ENCODE measurements at places on chromosomes 6 and 20. TPM values are rescaled to one million over a fixed set of nuclear protein-coding genes. Genes with fewer than 3 reads are reported as not detected.

SLC22A7 gene
- total RNA-seq: not detected

EPM2A gene
- 12.8 TPM for total RNA-seq

GNMT gene
- 1.2 TPM for total RNA-seq

KIFC1 gene
- 69.2 TPM for total RNA-seq

FAM209B gene
- total RNA-seq: 0.44 TPM

CLIC5 gene
- total RNA-seq: not detected

PTK7 gene
- total RNA-seq: 6.2 TPM

DNA sequence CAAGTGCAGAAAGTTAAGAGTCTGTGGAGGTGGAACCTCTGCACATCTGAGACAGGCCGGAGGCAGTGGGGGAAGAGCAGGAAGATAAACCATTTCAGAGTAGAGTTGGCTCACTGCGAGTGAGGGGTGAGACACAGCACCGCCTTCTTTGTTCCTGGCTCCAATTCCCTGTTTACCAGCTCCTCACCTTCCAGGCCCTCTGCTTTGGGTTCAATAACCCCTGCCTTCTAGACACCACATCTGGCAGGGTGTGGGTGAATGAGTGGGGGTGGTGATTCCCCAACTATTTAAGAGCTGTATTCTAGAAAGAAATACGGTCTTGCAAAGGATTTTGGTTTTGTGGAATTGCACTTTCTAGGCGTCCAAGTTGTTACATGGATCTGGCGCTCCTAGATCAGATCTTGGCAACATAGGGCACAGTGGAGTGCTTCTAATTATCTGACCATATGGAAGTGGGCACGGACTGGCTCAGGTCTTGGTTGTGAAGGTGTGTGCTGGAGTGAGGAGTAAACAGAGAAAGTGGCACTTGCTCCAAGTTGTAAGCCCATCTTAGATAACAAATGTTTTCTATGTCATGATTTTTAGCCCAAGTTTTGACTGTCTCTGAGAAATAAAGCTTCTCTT, 141.6 kb upstream of the NRN1 start:
- H3K4me3 ChIP-seq: no peak overlapping the region
- H3K36me3 ChIP-seq: no peaks in the 10 kb centered on the region
- no peak overlapping the region for H3K27ac ChIP-seq
- no peak for DNase-seq
- no peaks in the 10 kb centered on the region for H3K4me1 ChIP-seq

GRCh38 chr6:125749865-125750691, 646 bp downstream of the HEY2 start:
- DNase-seq: no peak
- peaks cover 9% of the 10 kb centered on the region for H3K4me1 ChIP-seq
- H3K27ac ChIP-seq: no peak overlapping the region
- peaks cover 6% of the 10 kb centered on the region for H3K27me3 ChIP-seq
- peak overlapping the region; percentile 71 for H3K4me3 ChIP-seq

DNA sequence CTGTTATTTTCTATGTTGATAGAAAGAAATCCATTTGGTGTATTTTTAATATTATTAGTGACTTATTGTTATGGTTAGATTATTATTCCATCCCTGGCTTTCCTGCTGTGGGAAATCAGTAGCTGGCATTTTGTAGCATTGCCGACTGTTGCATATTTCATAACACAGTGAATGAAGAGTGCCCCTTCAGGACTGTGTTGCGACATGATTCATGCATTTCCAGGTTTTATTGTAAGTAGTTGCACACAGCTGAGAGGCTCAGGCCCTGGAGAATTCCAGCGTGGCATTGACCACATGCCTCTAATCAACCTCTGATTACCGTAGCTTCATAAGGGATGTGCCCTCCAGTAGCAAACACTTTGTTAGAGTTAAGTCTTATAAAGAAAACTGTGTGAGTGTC, 263.9 kb downstream of the FARS2 start:
- H3K27ac ChIP-seq: no peak overlapping the region
- no peak for DNase-seq
- H3K27me3 ChIP-seq: no peaks in the 10 kb centered on the region
- H3K4me3 ChIP-seq: no peak overlapping the region

DNA sequence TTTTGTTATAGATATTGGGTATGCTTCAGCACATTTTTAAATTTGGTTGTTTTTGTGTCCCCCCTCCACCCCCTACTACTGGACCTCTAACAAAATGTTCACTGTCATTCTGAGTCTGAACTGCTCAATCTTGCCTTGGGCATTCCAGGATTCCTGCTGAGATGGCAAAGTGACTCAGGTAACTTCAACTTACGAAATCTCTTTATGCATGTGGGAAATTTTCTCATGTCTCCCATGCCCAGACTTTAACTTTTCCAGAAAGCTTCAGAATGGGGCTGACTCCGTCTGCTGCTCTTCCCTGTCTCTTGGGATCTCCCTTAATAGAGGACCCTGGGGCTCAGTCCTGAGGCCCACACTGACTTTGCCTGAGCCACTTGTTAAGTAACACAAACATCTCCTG, 14.0 kb downstream of the CYP39A1 start:
- H3K36me3 ChIP-seq: no peaks in the 10 kb centered on the region
- H3K27me3 ChIP-seq: no peaks in the 10 kb centered on the region
- no peaks in the 10 kb centered on the region for H3K4me1 ChIP-seq
- no peak overlapping the region for H3K4me3 ChIP-seq
- H3K27ac ChIP-seq: no peak overlapping the region
- no peak for DNase-seq

DNA sequence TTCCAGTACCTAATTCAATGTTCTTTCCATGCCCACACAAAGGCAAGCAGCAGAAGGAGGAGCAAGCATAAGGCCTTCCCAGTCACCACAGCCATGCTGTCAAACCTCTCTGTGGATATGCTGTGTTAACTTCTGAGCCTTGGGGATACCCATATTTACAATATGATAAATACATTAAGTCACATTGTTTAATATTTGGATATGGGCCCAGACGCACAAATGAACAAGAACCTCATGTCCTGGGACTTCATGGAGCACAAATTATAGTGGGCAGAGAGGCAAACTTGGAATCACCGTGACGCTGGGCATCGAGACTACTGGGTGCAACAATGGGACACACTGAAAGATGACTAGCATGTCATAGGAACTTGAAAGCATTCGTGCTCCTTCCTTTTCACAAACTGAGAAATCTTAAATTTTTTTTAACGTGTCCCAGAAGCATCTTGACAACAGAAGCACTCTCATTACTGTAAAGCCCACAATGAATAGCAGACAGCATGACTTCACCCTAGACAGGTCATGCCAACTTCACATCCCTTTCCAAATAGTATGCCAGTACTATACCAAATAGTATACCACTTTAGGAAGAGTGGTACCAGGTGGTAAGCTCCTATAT, 16.0 kb downstream of the SOD2 start:
- no peak for DNase-seq
- H3K27me3 ChIP-seq: no peaks in the 10 kb centered on the region
- H3K4me3 ChIP-seq: no peak overlapping the region
- no peak overlapping the region for H3K27ac ChIP-seq
- H3K4me1 ChIP-seq: no peaks in the 10 kb centered on the region
- H3K36me3 ChIP-seq: no peaks in the 10 kb centered on the region

- H3K27me3 ChIP-seq: no peaks in the 10 kb centered on the region
- peak overlapping the region; percentile 52 for H3K4me3 ChIP-seq
- peaks cover 16% of the 10 kb centered on the region for H3K4me1 ChIP-seq
- no peak for DNase-seq
- H3K27ac ChIP-seq: peak overlapping the region; percentile 89
- no peaks in the 10 kb centered on the region for H3K36me3 ChIP-seq
Measured at GRCh38 chr6:35669451-35670045, 19.2 kb downstream of the FKBP5 start.

GRCh38 chr6:21710216-21710615, 116.7 kb downstream of the SOX4 start:
- H3K36me3 ChIP-seq: no peaks in the 10 kb centered on the region
- H3K27ac ChIP-seq: no peak overlapping the region
- H3K4me3 ChIP-seq: no peak overlapping the region
- H3K4me1 ChIP-seq: no peaks in the 10 kb centered on the region

DNA sequence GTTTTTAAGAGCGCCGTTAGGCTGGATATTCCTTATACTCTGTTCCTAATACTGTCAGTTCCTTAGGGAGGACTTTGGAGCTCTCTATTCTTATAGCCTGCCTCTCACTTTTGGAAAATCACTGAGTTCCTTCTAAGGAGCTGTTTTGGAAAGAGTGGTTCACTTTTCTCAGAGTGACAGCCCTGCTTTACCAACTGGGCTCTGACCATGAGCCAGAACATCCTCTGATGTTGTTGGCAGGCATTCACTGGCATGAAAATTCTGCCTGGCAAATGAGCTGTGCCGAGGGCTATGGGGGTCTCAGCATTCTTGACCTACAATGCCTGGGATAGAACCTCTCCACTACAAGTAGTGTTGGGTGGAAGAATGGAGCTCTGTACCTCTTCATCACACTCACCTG, 14.9 kb upstream of the SEMG1 start:
- no peaks in the 10 kb centered on the region for H3K27me3 ChIP-seq
- H3K36me3 ChIP-seq: no peaks in the 10 kb centered on the region
- H3K4me3 ChIP-seq: no peak overlapping the region
- H3K4me1 ChIP-seq: no peaks in the 10 kb centered on the region

- no peak for DNase-seq
- no peaks in the 10 kb centered on the region for H3K36me3 ChIP-seq
- H3K4me3 ChIP-seq: peak overlapping the region; percentile 97
- H3K27me3 ChIP-seq: no peaks in the 10 kb centered on the region
- peaks cover 17% of the 10 kb centered on the region for H3K4me1 ChIP-seq
Measured at GRCh38 chr20:44888226-44889103, 3.0 kb downstream of the YWHAB start.

GRCh38 chr6:21309807-21310221, 283.7 kb upstream of the SOX4 start:
- DNase-seq: no peak
- H3K4me1 ChIP-seq: no peaks in the 10 kb centered on the region
- no peak overlapping the region for H3K4me3 ChIP-seq
- no peaks in the 10 kb centered on the region for H3K27me3 ChIP-seq
- H3K27ac ChIP-seq: no peak overlapping the region

- no peaks in the 10 kb centered on the region for H3K27me3 ChIP-seq
- H3K36me3 ChIP-seq: no peaks in the 10 kb centered on the region
- no peak for DNase-seq
Measured at GRCh38 chr6:125670568-125670967, 78.9 kb upstream of the HEY2 start.

DNA sequence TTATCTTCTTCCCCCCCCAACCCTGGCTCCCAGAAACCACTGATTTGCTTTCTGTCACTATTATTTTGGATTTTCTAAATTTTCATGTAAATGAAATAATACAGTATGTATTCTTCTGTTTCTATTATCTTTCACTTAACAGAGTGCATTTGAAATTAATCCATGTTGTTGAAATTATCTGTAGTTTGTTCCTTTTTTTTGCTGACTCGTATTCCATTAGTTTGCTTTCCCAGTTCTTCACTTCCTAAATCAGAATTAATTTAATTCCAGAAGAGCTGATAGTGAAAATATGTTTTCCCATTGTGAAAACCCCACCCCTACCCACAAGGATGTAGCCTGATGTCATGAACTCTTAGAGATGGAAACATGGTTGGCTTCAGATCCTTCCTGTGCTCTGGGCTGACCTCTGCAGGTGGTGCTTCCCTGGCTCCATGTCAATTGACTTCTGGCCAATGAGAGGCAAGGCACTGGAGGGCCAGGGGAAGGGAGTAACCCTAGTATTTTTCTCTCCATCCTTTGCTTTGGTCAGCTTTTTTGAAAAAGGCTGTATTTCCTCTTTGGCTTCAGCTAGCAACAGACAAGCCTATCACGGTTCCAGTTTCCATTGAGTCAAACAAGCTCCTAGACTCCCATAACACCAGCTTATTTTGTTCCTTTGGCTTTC, 244.4 kb upstream of the HSF2 start:
- DNase-seq: no peak
- no peaks in the 10 kb centered on the region for H3K4me1 ChIP-seq
- H3K27ac ChIP-seq: no peak overlapping the region

- no peaks in the 10 kb centered on the region for H3K36me3 ChIP-seq
- no peaks in the 10 kb centered on the region for H3K27me3 ChIP-seq
Measured at GRCh38 chr6:106630366-106630765, 988 bp downstream of the QRSL1 start.

DNA sequence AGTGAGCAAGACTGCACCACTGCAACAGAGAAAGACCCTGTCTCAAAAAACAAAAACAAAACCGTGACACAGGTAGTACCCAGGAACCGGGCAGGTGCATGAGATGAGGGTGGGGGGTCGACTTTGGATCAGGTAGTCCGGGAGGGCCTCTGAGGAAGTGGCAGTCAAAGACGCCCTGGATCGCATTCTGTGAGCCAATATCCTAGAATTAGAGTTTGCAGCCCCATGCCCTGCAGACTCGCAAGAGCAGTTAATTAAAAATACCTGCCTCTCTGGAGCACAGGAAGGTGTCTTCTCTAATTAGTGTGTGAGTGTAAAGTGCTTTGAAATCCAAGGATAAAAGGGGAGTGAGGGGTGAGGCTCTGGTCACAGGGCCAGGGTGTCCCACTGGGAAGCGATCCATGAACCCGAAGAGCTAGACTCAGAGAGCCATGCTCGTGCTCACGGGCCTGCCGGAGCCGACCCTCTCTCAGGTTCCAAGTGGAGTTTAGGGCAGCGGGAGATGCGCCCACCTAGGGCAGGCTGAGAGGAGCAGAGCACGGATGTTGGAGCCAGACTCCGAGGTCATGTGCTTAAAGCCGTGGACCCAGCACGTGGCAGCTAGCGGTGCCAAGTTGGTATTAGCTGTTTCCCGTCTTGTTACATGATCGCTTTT, 74.7 kb upstream of the PTPN1 start:
- H3K4me1 ChIP-seq: 0 out of 2 replicates have a peak, but pooled peaks cover under 1% of the 10 kb centered on the region
- H3K36me3 ChIP-seq: no peaks in the 10 kb centered on the region
- H3K27ac ChIP-seq: no peak overlapping the region

DNA sequence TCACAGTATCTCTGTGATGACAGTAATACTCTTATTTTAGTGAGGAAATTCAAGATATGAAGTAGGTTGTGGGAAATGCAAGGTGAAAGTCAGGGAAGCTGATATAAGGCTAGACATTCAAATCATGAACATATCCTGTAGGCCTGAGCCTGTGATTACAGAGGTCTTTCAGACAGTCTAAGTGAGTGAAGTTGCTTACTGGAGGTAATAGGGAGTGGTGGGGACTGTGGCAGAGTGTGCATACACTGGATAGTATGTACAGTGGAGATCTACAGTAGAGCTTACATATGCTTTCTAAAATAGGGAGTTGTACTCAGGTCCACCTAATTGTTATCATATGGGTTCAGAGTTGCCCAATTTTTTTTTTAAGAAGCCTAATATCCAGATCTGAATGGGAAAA, 3.1 kb downstream of the DHX35 start:
- no peak overlapping the region for H3K4me3 ChIP-seq
- H3K36me3 ChIP-seq: peaks cover 10% of the 10 kb centered on the region
- no peak for DNase-seq

GRCh38 chr20:33010133-33010504, 2.6 kb downstream of the BPIFB2 start:
- no peak overlapping the region for H3K27ac ChIP-seq
- H3K4me1 ChIP-seq: no peaks in the 10 kb centered on the region
- H3K4me3 ChIP-seq: no peak overlapping the region
- H3K27me3 ChIP-seq: no peaks in the 10 kb centered on the region
- H3K36me3 ChIP-seq: no peaks in the 10 kb centered on the region

GRCh38 chr20:59925359-59925758, 8.1 kb downstream of the SYCP2 start:
- no peak overlapping the region for H3K27ac ChIP-seq
- no peak for DNase-seq
- H3K4me1 ChIP-seq: no peaks in the 10 kb centered on the region

Data from GM12878 (cell line).